ENCODE measurements at places on chromosomes 1 and 21.

- peak; percentile 34 for DNase-seq
Observed at GRCh38 chr21:16535102-16535422, 805.3 kb downstream of the USP25 start.

DNA sequence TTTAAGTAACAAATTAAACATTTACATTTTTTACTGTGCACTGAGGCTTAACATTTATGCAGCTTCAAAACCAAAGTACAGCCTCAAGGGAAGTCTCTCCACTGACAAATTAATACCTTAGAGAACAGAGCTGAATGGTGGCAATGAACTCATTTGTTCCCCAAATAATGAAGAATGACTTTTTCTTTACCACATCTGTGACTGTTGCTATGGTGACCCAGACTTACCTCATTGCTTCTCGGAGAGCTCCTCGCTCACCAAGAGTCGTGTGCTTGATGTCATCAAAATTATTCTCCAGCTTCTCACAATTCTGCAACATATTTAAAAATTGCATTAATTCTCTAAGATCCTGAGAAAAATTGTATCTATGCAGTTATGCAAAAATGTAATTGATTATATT is 92.9 kb downstream of the DPYD start:
- DNase-seq = no peak

- no peak for DNase-seq
Observed at GRCh38 chr1:7579831-7580804, 191.0 kb upstream of the VAMP3 start.

- no peak for DNase-seq
Observed at GRCh38 chr1:71307451-71307850, 226.6 kb upstream of the ZRANB2 start.

DNA sequence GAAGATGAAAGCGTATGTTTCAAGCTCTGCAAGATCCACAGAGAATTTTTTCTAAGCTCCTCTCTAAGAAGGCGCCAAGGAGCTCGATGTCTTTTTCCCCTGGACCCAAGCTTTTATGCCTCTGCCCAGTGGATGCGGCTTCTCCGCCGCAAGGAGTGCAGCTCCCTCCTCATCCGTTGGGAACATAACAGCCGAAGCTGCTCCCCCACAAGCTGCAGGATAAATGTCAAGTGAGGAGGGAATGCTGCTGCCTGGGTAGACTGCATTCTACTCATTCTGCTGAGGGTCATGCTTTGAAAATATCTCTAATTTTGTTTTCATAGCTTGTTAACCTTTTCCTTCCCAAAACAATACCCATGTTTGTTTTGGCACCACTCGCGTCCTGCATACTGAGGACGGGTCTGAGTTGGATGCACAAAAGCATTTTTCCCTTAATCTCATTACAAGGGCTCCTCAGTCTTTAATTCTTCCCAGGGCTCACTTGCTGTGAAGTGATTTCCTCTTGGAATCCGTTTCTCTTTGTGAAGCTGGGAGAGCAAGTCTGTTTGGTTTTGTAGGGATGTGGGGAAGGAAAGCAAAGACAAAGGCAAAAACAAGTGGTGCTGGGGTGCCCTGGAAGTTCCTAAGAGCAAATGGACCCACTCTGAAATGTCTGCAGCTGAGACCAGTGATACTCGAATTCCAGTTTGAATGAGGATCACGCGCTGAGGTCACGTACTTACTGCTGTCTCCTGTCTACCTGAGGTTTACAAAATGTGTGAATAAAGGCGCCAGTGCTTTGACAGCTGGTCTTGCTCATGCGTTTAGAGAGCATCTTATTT is 134.0 kb upstream of the IRF2BP2 start:
- DNase-seq = no peak

- no peak for DNase-seq
Observed at GRCh38 chr1:10681296-10682107, 114.9 kb downstream of the CASZ1 start.

- DNase-seq = no peak
Observed at GRCh38 chr1:68223687-68224086, 8.6 kb downstream of the WLS start.

GRCh38 chr1:59143133-59143487 is 153.8 kb upstream of the FGGY start:
- DNase-seq = no peak

GRCh38 chr1:198047913-198048312 is 108.9 kb upstream of the NEK7 start:
- DNase-seq = no peak

- no peak for DNase-seq
Observed at GRCh38 chr1:204376919-204377799, 17.4 kb upstream of the PLEKHA6 start.

- no peak for DNase-seq
Observed at GRCh38 chr21:29349702-29350101, 51.0 kb downstream of the BACH1 start.

GRCh38 chr1:186974774-186975181 is 146.0 kb downstream of the PLA2G4A start:
- DNase-seq = no peak

- DNase-seq = peak; percentile 58
Observed at GRCh38 chr1:11979028-11979850, 1.0 kb upstream of the MFN2 start.

- DNase-seq = no peak
Observed at GRCh38 chr1:81702079-81702715, 98.5 kb upstream of the ADGRL2 start.

GRCh38 chr1:183936791-183937190 is 100.7 kb downstream of the COLGALT2 start:
- DNase-seq = no peak

GRCh38 chr1:184161071-184161698 is 109.7 kb downstream of the TSEN15 start:
- DNase-seq = no peak

- DNase-seq = no peak
Observed at GRCh38 chr1:22252251-22252650, 109.4 kb upstream of the WNT4 start.

GRCh38 chr1:55043011-55043410 is 3.7 kb downstream of the PCSK9 start:
- DNase-seq = no peak

GRCh38 chr1:162412002-162412401 is at the start of gene SH2D1B:
TSS of gene SH2D1B (minus strand) at chr1:162412136. CDS start at chr1:162412016, 120 bp downstream.
- no peak for DNase-seq

GRCh38 chr1:165597883-165598675 is 33.0 kb upstream of the MGST3 start:
- peak; percentile 94 for DNase-seq

DNA sequence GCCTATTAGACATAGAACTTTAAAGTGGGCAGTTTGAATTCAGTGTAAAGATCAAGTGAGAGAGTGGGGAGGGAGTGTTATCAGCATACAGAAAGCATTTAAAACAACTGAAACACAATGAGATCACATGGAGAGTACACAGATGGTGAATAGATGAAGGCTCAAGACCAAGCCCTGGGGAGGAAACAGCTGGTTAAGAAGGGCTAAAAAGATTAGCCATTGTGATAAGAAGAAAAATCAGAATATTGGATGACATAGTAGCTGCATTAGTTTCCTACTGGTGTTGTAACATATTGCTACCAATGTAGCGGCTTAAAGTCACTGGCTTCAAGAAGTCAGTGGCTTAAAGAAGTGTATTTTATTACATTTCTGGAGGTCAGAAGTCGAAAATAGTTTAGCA is 443.4 kb upstream of the RGS18 start:
- no peak for DNase-seq

GRCh38 chr1:229378586-229379367 is 35.9 kb upstream of the CCSAP start:
- DNase-seq = no peak

GRCh38 chr1:23194119-23194984 is 22.9 kb downstream of the HTR1D start:
- no peak for DNase-seq

DNA sequence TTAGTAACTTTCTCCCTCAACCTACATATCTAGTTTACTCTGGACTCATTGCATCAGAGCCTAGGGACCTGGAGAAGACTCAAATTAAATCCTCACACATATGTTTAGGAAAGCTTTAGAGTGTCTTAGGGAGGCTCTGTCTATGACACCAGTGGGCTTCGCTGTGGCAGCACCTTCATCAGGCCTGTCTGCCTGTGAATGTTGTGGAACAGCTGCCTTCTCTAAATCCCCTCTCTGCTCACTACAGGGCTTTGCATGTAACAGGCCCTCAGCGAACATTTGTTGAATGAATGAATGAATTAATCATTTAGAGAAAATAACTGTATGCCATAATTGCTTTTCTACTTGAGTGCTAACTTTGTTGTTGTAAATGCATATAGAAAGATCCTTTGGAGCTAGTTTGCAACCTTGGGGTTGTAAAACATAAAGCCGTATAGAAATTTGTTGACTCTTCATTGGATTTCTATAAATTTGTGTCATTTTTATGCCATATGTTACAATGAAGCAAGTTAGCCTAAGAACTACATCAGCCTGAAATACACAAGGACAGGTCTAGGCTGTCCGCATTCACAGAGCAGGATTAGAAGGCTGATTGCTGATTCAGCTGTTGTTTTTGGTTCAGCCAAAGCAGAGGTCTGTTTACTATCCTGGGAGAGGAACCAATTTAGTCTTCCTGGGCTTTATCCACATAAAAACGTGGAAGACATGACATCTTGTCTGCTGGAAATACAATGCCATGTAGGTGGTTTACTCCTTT is 238.0 kb downstream of the ASTN1 start:
- DNase-seq = no peak

DNA sequence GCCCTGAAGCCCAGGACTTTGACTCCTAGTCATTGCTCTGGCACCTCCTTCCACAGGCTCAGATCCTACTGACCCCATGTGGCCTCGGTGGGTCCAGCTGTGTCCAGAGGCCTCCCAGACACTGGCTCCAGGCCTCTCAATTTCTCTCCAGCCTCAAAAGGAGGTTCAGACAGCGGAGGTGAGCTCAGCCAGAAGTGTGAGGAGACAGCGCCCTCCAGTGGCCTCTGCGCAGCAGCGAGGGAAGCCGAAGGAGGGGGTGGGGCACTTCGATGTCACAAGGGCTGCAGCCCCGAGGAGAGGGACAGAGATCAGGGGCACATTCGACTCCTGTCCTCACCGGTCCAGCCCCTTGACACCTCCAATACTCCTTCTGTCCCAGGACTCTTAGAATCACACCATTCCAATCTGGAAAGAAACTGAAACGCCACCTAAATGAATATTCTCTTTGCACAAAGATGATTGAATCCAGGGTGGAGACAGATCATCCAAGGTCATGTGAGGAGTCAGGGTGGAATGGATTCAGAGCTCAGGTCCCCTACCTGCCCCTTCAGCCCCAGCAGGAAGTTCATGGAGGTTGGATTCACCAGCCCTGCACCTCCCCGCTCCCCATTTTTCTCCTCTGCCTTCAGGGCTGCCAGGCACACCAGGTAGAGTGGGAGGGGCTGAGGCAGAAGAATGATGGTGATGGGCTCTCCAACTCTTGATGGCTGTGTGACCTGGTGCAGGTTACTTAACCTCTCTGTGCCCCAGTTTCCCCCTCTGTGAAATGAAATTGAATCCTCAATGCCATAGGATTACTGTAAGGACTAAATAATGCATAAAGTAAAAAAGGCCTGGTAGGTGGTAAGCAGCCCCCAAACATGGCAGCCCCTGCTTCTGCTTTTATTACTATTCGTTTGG is 34.8 kb upstream of the ZBTB40 start:
- peak; percentile 11 for DNase-seq

DNA sequence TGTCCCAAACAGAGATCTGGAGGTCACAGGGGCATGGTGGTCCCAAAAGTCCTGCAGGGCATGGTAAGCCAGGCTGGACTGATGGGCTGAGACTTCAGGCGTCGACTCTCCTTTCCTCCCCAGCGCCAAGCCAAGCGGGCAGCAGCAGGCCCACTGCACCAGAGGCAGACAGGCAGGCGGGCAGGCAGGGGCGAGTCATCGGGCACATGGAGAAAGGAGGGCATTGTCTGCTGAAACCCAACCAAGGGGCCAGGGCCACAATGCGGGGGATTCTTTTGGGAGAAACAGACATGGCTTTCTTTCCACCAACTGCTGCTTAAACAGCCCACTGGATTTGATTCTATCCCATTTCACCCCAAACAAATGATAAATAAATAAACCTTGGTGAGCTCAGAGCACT is 46.2 kb downstream of the TRABD2B start:
- DNase-seq = peak; percentile 77

DNA sequence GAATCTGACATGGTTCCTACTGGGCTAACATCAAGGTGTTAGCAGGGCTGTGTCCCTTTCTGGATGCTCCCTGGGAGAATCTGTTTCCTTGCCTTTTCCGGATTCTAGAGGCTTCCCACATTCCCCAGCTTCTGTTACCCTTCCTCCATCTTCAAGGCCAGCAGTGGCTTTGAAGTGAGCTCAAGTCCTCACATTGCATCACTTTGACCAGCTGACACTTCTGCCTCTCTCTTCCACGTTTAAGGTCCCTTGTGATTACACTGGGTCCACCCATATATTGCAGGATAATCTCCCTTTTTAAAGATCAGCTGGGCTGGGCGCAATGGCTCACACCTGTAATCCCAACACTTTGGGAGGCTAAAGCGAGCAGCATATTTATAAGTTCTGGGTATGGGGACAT is 33.1 kb downstream of the CNST start:
- DNase-seq = no peak

- no peak for DNase-seq
Observed at GRCh38 chr1:4119516-4120220, 219.6 kb upstream of the C1orf174 start.

- DNase-seq = no peak
Observed at GRCh38 chr1:14238472-14239307, 359.8 kb upstream of the KAZN start.

GRCh38 chr1:74858136-74858535 is 125.2 kb downstream of the TYW3 start:
- no peak for DNase-seq

GRCh38 chr1:72284348-72285073 is 2.2 kb upstream of the NEGR1 start:
- peak; percentile 44 for DNase-seq

DNA sequence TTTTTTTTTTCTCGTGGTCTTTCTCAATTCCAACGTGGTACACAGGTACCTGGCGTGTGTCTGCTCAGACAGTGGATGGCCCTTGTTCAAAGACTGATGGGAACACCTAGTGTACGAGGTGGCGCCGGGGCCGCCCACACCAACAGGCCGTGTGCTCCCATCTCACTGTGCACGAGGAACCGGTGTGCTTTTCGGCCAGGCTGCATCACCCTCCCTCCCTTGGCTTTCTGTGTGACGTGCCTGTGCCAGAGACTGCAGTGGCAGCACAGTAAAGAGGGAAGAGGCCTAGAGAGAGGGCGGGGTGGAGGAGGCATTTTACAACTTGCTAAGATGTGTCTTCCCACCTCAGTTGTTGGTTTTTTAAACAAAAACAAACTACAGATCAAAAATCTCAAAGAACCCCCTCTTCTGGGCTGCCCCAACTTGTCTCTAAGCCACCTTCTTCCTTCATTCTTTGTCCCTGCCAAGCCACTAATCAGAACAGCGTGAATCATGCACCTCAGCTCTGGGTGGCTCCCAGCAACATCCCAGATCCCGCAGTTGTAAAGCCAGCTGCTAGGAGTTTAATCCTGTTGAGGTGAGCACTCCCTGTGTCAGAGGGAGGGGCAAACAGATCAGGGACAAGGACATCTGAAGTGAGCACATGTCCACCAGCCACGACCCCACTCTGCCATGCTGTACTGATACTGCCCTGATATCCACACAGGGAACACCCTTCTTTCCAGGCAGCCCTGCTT is 20.7 kb downstream of the IRF2BP2 start:
- DNase-seq = no peak

GRCh38 chr1:171754971-171755370 is 13.1 kb upstream of the VAMP4 start:
- DNase-seq = no peak

GRCh38 chr1:6102532-6102845 is 56.8 kb downstream of the KCNAB2 start:
- no peak for DNase-seq

Measured in nucleus accumbens (tissue), 56 donors.